Memory B cell (primary cell): ENCODE measurements at places on chromosomes 6 and 20.

DNA sequence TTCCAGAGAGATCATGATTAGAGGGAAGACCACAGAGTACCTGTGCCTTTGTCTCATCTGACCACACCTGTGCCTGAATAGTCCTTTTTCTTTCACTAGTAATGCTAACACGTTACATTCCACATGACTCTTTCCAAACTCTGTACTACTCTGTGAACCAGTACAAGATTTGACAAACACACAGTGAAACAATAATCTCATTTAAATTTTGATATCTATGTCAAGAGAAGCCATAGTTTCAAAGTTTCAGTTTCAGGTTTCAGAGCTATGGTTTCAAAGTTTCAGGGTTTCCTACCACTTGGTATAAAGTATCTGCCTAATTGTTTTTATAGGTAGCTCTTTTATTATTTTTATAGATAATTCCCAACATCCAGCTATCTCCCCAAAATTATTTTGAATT is 62.0 kb upstream of the PHACTR2 start:
- no peaks in the 10 kb centered on the region for H3K36me3 ChIP-seq
- no peak for DNase-seq
- no peak overlapping the region for H3K4me3 ChIP-seq
- H3K27ac ChIP-seq: no peak overlapping the region
- H3K4me1 ChIP-seq: peaks cover 21% of the 10 kb centered on the region

- H3K27ac ChIP-seq: no peak overlapping the region
- H3K4me1 ChIP-seq: no peaks in the 10 kb centered on the region
- no peak overlapping the region for H3K4me3 ChIP-seq
- no peak for DNase-seq
- H3K27me3 ChIP-seq: peaks cover 7% of the 10 kb centered on the region
These were observed 150.2 kb downstream of the LPA start for GRCh38 chr6:160513836-160514235.

- peaks cover 13% of the 10 kb centered on the region for H3K27me3 ChIP-seq
- no peak for DNase-seq
- H3K4me1 ChIP-seq: no peaks in the 10 kb centered on the region
- H3K4me3 ChIP-seq: no peak overlapping the region
- H3K27ac ChIP-seq: no peak overlapping the region
These were observed 104.1 kb upstream of the PTPN1 start for GRCh38 chr20:50405915-50406609.

GRCh38 chr20:12394786-12395185 is 477.1 kb downstream of the BTBD3 start:
- DNase-seq: no peak
- no peaks in the 10 kb centered on the region for H3K4me1 ChIP-seq
- H3K4me3 ChIP-seq: no peak overlapping the region
- no peak overlapping the region for H3K27ac ChIP-seq
- H3K36me3 ChIP-seq: no peaks in the 10 kb centered on the region
- no peaks in the 10 kb centered on the region for H3K27me3 ChIP-seq

DNA sequence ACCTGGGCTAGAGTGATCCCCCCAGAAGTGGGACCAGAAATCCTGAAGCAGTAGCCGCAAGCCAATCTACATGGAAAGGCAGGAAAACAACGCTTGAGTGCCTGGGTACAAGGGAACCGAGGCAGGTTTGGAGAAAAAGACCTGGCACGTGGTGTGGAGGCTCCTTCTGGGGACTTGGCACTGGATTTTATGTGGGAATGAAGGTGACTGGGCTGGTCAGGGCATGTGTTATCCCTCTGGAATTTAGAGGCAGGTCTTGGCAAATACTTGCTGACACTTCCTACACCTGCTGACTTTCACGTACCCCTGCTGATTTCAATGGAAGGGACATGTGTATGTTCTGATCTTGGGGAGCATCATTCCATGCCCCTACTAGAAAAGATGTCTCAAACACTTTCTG is 25.0 kb upstream of the FAM217A start:
- DNase-seq: no peak
- peaks cover 5% of the 10 kb centered on the region for H3K27me3 ChIP-seq
- no peaks in the 10 kb centered on the region for H3K36me3 ChIP-seq
- H3K27ac ChIP-seq: no peak overlapping the region
- H3K4me1 ChIP-seq: no peaks in the 10 kb centered on the region
- H3K4me3 ChIP-seq: no peak overlapping the region
